ENCODE measurements at places on chromosomes 3 and 15.

- no peak for DNase-seq
Observed at GRCh38 chr3:156763931-156764720, 62.0 kb upstream of the LEKR1 start.

GRCh38 chr3:62027241-62027640 is 346.1 kb downstream of the FEZF2 start:
- DNase-seq, result no peak

GRCh38 chr3:171457607-171458061 is 2.6 kb downstream of the TNIK start:
- no peak for DNase-seq

GRCh38 chr15:26126070-26126469 is 262.9 kb upstream of the ATP10A start:
- no peak for DNase-seq

GRCh38 chr3:122231465-122232157 is 48.1 kb downstream of the CASR start:
- no peak for DNase-seq

GRCh38 chr3:195870442-195870841 is 37.9 kb downstream of the TNK2 start:
- DNase-seq, result no peak

- DNase-seq, result no peak
Observed at GRCh38 chr3:42852441-42852840, 23.2 kb downstream of the CYP8B1 start.

- DNase-seq, result no peak
Observed at GRCh38 chr3:71097557-71097956, 486.0 kb downstream of the FOXP1 start.

DNA sequence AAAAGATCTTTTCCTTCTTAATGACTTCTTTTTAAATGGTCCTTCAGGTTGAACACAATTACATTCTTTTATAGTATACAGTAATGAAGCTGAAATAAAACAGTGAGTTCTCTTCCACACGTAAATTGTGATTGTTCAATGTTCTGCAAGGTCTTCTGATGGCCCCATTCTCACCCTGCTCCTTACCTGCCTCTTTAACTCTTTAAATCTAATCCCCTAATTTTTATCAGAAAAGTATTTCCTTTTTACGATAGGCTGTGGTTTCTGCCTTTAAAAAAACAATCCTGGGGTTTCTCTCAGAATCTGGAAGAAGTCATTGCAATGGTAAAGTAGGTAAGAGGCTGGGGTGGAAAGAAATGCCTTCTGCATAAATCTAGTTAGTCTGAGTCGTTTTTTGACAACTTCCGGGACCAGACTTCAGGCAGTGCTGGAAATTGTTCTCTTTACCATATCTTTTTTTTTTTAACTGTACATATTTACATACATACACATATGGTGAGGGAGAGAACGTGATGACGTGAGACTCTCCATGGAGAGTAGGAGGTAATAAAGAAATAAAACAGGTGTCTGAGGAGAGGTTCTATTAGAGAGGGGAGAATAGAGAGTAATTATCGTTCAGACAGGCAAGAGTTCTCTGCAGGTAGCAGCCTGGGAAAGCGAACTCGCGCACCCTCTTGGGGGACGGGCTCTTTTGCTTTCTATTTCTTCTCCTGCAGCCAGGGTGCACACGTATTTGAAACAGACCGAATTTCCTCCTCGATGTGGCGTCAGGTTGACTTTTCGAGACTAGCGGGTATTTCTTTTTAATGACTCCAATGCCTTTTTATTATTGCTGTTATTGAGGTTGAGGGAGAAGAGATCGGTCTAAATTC is at the start of gene SIDT1:
SIDT1 (plus strand) TSS at position 730 of the 872 bp plus-strand sequence. CDS start 467 bp downstream, outside the sequence.
- peak; percentile 71 for DNase-seq

- DNase-seq, result no peak
Observed at GRCh38 chr15:90735923-90736322, 18.8 kb downstream of the BLM start.

GRCh38 chr3:47113669-47114365 is 50.1 kb downstream of the SETD2 start:
- no peak for DNase-seq

DNA sequence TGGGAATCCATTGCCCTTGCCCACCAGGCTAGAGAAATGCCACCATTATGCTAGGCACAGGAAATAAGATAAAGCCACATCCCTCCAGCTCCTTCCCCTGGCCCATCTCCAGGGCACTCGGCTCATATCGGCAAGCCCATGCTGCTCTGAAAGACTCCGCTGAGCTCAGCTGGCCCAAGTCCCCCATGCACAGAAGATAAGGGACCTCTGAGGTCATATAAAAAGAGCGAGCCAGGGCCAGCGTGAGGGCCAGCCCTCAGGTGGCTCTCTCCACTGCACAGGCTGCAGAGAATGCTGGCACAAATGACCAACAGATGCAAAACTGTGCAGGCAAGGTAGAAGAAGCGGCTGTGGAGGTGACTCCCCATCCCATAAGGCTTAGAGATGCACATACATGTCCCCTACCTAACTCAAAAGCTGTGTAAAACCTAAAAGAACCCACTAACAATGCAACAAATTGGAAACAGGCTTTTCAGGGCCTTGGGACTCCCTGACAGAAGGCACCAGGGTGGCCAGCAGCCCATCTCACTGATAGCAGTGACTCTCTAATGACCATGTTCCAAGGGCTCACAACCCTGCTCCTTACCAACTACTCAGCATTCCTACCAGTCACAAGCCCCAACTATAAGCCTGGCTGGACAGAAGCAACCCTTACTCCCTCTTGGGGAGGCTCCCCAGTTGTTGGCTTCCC is 3.0 kb downstream of the RAB6B start:
- DNase-seq, result no peak

DNA sequence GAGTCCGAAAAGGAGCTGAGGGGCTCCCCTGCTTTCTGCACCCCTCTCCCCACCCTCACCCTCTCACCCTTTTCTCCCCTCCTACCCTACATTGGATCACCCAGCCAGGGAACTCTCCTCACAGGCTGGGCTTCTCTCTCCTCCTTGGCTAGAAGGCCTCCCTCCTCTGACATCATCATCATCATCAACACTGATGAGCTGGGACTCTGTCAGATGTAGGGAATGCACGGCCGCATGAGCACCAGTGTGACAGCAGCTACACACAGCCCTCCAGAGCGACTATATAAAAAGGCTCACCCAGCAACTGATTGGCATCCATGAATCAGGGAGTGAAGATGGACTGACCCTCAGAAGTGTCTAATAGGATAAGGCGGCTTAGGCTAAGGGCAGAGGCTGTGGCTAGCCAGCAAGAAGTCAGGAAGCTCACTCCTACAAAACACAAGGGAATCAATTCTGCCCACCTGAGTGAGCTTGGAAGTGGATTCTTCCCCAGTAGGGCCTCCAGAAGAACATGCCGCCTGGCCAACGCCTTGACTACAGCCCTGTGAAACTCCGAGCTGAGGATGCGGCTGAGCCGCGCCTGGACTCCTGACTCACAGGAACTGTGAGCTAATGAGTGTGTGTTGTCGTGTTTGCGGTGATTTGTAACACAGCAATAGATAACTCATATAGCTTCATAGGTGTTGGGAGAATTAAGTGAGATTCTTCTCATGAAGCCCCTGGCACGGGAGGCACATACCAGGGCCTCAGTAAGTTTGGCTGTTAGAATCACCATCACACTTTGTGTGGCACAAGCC is 147.6 kb downstream of the FAM43A start:
- no peak for DNase-seq

- no peak for DNase-seq
Observed at GRCh38 chr3:111939873-111940272, 39.0 kb upstream of the ABHD10 start.

- no peak for DNase-seq
Observed at GRCh38 chr3:57545636-57546268, 1.6 kb upstream of the DNAH12 start.

DNA sequence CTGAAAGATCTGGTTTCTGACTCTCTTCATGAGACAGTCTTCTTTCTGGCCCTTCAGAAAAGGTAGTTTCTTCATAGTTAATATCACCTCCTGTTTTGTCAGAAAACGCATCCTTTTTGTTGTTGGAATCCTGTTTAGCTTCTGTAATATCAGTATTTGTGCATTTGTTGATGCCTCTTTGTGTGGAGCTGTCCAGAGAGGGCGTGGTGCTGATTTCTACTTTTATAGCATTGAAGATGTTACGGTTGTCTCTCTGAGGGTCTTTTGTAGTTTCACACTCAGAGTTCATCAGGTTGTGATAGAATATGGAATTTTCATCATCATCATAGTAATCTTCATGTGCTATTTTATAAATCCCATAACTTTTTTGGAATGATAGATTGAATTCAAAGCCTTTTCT is 8.9 kb downstream of the GPR149 start:
- DNase-seq, result peak; percentile 14
